AG20443 (cell line): ENCODE measurements at places on chromosomes 3 and 15.

DNA sequence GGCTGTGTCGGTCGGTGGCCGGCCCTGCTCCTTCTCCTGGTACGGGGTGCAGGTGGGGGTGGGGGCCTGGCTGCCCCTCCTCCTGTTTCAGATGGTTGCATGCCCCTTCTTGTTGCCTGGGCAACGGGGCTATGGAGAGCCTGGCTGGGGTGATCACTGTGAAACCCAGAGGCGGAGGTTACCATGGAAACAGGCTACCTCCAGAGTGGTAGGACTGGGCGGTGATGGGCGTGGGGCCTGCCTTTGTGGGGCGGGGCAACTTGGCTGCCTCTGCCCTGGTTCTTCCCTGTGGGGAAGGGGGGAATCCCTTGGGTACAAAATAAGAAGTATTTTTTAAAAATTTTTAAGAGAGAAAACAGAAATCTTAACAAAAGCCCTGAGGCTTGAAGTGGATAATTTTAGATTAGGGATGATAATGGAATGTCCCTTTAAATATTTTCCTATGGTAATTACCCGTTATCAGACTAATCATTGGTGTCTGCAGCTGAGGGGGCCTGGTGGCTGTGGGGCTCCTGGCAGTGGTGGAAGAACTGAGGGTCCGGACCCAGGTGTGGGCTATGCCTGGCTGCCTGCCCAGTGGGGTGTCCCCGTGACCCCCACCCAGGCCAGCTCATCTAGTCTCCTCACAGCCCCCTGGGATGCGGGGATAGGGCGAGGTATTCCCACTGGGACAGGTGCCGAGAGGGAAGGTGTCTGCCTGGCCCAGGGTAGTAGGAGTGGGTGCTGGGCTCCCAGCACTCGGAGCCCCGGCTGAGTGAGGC lies 32.5 kb downstream of the PLXNA1 start:
- DNase-seq, result no peak

GRCh38 chr15:67805666-67806516 lies 19.4 kb upstream of the SKOR1 start:
- DNase-seq, result no peak

DNA sequence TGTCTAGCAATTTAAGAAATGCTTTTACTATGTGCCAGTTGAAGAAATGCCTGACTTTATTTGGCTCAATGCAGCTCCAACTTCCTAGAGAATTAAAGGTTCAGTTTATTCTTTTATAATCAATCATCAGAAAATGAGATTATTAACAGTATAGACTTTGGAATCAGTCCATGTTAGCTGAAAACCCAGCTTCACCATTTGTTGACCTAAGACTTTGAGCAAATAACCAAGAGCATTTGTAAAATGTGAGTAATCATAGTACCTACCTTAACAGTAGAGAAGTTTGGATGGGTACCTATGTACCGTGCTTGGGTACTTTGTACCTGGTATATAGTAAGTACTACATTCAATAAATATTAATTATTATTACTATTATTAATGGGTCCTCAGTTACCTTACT lies 105.9 kb downstream of the RARB start:
- no peak for DNase-seq

DNA sequence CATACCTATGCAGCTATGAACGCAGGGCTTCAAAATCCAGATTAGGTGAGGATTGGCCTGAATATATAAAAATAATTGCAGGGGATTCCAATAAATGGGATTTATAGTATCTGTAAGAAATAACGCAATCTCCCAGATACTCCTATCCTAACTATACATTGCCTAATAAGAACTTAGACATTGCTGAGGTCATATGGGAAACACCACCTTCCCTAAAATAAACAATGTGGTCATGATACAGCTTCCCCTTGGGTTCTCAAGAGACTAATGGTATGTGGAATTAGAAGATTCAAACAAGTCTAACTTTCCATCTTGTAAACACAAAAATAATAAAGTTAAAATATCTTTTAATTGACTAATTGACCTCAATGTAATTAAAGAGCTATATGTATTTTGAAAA lies 28.2 kb downstream of the UBE3A start:
- DNase-seq, result no peak

GRCh38 chr3:188453431-188454384 lies 299.8 kb downstream of the LPP start:
- DNase-seq, result no peak

GRCh38 chr15:58515807-58516206 lies 84.0 kb downstream of the LIPC start:
- DNase-seq, result no peak

DNA sequence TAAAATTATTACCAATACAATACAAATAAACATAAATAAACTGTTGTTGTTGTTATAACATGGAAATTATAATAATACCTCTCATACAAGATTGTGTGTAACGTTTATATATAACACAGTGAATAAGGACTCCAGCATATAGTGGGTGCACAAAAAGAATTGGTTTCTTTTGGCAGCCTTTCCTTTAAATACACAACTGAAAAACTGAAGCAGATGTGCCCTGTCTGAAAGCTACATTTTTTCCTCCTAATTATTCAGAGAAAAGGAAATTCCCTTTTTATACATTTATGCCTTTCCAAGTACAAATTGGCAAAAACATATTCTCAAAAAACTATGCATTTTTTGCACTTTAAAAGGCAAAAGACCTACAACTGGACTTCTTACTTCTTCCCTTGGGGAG lies 928.9 kb upstream of the NR2F2 start:
- DNase-seq, result no peak

GRCh38 chr3:55608301-55608937 lies 121.3 kb upstream of the WNT5A start:
- no peak for DNase-seq

DNA sequence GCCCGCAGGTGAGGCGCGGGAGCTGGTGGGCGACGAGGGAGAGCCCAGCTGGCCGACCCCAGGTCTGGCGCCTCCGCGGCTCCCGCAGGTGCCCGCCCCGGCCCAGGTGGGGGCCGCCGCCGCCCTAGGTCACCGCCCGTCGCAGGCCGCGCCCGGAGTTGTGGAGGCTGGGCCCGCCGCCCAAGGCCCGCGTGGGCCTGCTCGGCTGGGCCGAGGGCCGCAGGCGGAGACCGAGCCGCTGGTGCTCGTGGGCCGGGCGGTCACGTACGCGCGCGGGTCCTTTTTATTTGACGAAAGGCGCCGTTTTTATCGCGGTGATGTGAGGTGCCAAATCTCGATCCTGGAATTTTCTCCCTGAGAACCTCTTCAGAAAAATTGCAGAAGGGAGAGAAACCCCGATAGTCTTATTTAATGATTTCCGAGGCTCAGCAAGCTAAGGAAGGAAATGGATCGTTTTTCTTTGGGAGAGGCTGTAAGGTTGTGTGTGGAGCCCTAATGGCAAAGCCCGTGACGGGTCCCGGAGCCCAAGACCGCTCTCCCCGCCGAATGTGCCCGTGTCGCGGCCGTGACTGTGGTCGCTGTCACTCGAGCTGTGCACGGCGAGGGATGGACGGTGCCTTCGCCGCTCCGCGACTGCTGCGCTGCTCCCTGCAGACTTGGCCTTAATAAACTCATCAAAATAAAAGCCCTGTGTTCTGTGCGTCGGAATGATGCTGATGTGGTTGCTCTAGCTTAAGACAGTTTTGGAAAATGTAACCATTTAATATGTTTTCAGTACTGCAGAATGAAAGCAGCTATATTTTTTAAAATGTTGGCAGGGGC lies 612 bp downstream of the APPL1 start:
- peak; percentile 66 for DNase-seq

GRCh38 chr3:155481089-155481488 lies 187.6 kb upstream of the STRIT1 start:
- DNase-seq, result no peak

GRCh38 chr3:182936239-182936917 lies 44.0 kb downstream of the DCUN1D1 start:
- no peak for DNase-seq

- no peak for DNase-seq
These were observed 23.9 kb downstream of the LDHAL6B start for GRCh38 chr15:59230531-59231055.

- no peak for DNase-seq
These were observed 1.0 kb upstream of the IFRD2 start for GRCh38 chr3:50293079-50293801.
